ENCODE measurements at places on chromosomes 11 and 22.
A peak's percentile ranks its signal among the peaks of the same experiment; 100 is the strongest.

DNA sequence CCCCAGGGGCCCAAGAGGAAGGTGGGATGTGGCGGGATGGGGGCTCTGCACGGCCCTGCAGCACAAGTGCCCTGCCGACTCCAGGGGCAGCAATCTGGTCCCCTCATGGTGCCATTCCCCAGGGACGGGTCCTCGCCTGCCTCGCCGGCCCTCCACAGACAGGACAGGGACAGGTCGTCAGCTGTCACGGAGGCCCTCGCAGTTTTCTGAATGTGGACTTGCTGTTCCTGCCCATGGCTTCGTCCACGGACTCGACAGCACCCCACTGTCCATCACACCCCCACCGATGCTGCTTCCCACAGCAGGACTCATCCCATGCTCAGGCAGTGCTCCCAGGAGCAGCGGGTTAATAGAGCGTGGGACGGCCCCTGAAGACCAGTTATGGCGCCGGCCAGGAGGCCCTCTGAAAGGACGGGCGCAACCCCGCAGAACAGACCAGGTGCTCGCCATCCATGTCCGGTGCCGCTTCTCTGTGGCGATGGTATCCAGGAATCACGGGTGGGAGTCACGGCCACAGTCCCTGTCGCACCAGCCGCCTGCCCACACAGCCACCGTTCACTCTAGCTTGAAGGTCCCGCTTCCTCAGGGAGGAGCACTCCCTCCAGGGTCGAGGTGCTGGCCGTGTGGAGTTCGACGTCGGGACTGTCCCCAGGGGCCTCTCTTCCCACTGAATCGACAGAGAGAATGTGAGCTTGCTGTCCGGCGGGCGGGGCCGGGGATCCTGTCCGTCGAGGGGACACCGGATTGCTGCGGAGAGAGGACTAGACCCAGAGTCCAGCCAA lies 18.5 kb upstream of the MUC2 start:
- H3K27me3 ChIP-seq: peaks cover 40% of the 10 kb centered on the region
- DNase-seq: peak; percentile 5
- H3K36me3 ChIP-seq: no peaks in the 10 kb centered on the region
- H3K4me3 ChIP-seq: no peak overlapping the region

DNA sequence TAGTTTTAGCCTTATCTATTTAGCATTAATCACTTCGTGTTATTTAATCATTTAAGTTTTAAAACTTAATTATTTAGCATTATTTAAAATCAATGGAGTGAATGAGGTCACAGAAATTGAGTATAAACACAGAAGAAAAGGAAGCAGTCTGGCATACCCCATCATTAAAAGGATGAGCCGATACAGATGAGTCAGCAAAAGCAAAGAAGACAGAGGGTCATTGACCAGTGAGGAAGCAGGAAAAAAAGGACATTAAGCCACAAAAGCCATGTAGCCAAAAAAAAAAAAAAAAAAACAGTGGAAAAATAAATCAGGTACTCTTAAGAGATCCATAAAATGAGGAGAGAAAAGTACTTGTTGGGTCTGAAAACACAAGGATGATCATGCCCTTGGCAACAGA lies 71.5 kb downstream of the TYR start:
- H3K36me3 ChIP-seq: no peaks in the 10 kb centered on the region
- no peak for DNase-seq
- H3K4me3 ChIP-seq: no peak overlapping the region
- H3K4me1 ChIP-seq: no peaks in the 10 kb centered on the region
- H3K27me3 ChIP-seq: no peaks in the 10 kb centered on the region

DNA sequence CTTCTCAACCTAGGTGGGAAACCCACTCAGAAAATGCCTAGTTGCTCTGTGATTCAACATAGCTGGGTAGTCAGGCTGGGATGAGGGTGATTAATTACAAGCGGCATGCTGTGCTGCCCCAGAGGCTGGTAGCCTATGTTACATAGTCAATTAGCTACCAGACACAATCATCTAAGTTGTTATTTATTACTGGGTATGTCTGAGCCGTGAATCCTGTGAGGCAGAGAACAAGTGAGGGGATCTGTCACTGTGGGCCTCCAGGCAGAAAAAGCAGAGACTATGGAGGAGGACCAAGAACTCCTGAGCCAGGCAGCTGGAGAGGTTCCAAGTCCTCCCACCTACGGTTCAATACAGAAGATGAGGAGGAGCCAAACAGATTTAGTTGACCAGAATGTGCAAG lies 186.6 kb upstream of the BDNF start:
- H3K27ac ChIP-seq: no peak overlapping the region
- DNase-seq: no peak
- no peaks in the 10 kb centered on the region for H3K27me3 ChIP-seq
- H3K36me3 ChIP-seq: no peaks in the 10 kb centered on the region
- H3K4me3 ChIP-seq: no peak overlapping the region
- no peaks in the 10 kb centered on the region for H3K4me1 ChIP-seq

DNA sequence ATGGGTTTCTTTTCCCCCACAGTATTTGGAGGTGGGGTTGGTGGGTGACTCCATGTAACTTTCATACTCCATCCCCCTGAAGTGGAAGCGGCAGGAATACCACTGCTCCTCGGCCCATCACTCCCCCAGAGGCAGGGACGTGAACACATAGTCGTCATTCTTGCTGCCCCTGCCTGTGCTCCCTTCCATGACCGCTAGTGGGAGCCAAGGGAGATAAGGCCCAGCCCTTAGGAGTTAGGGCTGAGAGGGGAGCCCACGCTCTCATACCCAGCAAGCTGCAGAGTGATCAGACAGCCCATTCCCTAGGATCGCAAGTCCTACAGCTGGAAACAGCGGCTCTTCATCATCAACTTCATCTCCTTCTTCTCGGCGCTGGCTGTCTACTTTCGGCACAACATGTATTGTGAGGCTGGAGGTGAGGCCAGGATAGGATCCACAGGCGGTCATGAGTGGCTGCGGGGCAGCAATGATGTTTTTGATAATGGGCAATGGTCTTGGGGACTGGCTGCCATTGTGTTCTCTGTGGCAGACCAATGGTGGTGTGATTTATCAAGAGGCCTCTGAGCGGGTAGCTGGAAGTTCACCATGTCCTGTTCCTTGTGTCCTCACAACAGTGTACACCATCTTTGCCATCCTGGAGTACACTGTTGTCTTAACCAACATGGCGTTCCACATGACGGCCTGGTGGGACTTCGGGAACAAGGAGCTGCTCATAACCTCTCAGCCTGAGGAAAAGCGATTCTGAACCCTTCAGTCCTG lies 15.9 kb downstream of the RHOG start:
- no peaks in the 10 kb centered on the region for H3K4me1 ChIP-seq
- peaks cover 49% of the 10 kb centered on the region for H3K36me3 ChIP-seq
- no peak overlapping the region for H3K27ac ChIP-seq
- H3K4me3 ChIP-seq: no peak overlapping the region

DNA sequence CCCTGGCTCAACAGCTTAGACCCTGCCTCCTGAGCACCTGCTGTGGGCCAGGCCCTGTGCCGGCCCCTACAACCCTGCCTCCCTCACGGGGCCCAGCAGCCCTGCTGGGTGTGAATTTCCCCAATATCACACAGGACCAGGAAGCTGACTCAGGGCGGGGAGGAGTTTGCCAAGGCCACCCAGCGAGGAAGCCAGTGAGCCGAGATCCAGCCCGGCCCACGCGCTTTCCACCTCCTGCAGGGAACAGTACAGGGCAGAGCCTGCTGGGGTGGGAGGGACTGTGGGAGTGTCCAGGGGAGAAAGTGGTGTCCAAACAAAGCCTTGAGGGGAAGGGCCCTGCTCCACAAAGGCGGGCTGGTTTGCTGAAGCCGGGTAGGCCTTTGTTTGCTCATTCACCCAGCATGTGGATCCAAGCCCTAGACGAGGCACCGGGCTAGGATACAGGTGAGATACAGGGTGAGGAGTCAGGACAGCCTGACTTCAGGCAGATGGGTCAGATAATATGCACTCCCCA lies 26.8 kb downstream of the RPL3 start:
- H3K4me1 ChIP-seq: peaks cover 42% of the 10 kb centered on the region
- peak overlapping the region; percentile 41 for H3K27ac ChIP-seq
- H3K36me3 ChIP-seq: no peaks in the 10 kb centered on the region
- H3K27me3 ChIP-seq: no peaks in the 10 kb centered on the region
- no peak overlapping the region for H3K4me3 ChIP-seq

- DNase-seq: no peak
- H3K4me3 ChIP-seq: no peak overlapping the region
- H3K27ac ChIP-seq: no peak overlapping the region
Observed at GRCh38 chr11:47599902-47600301, 5.7 kb upstream of the C1QTNF4 start.

- no peak for DNase-seq
- peaks cover 21% of the 10 kb centered on the region for H3K4me1 ChIP-seq
- no peaks in the 10 kb centered on the region for H3K36me3 ChIP-seq
- peak overlapping the region; percentile 92 for H3K27ac ChIP-seq
- peak overlapping the region; percentile 21 for H3K4me3 ChIP-seq
Observed at GRCh38 chr11:2304506-2305139, 2.8 kb downstream of the TSPAN32 start.

GRCh38 chr11:37322333-37323194 lies 724.5 kb upstream of the RAG2 start:
- no peak overlapping the region for H3K4me3 ChIP-seq
- no peaks in the 10 kb centered on the region for H3K27me3 ChIP-seq
- no peak overlapping the region for H3K27ac ChIP-seq
- H3K4me1 ChIP-seq: no peaks in the 10 kb centered on the region
- no peaks in the 10 kb centered on the region for H3K36me3 ChIP-seq
- DNase-seq: no peak

DNA sequence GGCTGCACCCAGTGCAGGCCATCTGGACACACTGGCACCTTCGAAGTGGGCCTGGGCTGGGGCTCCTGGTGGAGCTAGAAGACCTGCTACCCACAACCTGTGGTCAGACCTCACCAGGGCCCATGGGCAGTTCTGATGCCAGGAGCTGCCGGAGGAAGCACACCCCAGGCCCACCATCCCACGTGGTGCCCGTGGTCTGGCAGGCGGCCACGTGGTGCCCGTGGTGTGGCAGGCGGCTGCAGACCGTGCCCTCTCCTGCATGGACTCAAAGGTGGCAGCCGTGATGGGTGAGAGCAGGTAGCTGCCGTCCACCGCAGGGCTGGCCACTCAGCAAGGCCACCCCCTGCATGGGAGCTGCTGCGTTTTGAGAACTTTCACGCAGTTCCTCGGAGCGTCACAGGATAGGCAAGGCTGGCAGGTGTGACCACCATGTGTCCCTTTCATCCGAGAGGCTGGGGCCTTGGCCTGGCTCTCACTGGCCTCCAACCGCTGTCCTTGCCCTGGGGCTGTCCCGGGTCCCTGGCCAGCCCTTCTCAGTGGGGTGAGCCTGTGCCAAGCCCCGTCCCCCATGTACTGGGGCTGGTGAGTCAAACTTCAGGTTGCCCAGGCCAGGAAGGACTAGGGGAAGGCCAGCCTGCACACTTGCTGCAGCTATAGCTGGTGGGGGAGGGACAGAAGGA lies 3.9 kb upstream of the IL17REL start:
- no peak overlapping the region for H3K27ac ChIP-seq
- H3K4me1 ChIP-seq: peaks cover 8% of the 10 kb centered on the region
- H3K36me3 ChIP-seq: no peaks in the 10 kb centered on the region
- H3K4me3 ChIP-seq: no peak overlapping the region
- H3K27me3 ChIP-seq: peaks cover 72% of the 10 kb centered on the region

- DNase-seq: no peak
- no peak overlapping the region for H3K4me3 ChIP-seq
- H3K27ac ChIP-seq: no peak overlapping the region
- H3K36me3 ChIP-seq: no peaks in the 10 kb centered on the region
Observed at GRCh38 chr22:34879001-34879400, 187.0 kb upstream of the ISX start.

DNA sequence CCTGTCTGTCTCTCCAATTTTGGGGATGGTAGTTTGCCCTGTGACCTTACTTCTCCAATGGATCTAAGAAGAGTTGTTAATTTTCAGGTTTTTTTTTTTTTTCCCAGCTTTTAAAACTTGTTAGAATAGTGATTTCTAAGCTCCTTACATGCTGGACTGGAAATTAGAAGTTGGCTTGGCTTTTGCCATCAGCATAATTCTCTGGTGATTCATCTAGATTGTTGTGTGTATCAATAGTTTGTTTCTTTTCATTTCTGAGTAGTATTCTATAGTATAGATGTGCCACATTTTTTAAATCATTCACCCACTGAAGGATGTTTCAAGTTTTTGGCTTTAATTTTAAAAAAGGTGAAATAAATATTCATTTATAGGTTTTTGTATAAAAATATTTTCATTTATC lies 51.4 kb downstream of the ADAMTS15 start:
- no peaks in the 10 kb centered on the region for H3K4me1 ChIP-seq
- no peak overlapping the region for H3K4me3 ChIP-seq
- DNase-seq: no peak

DNA sequence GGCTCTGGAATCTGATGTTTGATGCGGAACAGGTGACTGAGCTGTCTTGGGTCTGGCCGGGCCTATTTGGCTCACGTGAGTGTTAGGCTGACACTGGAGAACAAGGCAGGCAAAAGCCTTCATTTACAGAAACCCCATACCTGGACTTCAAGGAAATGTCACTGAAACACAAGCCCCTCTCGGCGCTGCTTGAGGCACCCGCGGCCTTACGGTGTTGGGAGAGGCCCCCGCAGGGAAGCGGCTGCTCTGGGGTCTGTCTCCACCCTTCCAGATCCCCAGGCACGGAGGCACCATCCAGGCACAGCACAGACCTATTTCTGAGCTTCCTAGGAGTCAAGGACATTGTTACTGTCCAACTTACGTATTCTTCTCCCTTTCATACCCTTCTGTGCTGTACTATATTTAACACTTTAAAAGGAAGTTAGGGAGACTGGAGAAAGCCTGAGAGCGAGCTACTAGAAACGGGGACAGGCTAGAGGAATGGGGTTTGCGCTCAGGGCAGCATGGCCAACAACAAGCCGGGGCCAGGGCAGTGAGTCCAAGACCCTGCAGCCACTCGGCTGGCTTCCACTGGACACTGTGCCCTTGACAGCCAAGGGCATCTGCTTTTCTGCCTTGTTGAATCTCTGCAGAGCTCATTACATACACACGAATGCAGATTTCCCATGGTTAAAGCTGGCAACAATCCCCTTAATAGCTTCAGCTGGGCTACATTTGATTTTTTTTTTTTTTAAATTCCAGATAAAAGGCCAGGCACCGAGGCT lies 23.8 kb downstream of the DRD4 start:
- no peak for DNase-seq
- H3K4me3 ChIP-seq: no peak overlapping the region
- H3K4me1 ChIP-seq: peaks cover 8% of the 10 kb centered on the region
- no peak overlapping the region for H3K27ac ChIP-seq

DNA sequence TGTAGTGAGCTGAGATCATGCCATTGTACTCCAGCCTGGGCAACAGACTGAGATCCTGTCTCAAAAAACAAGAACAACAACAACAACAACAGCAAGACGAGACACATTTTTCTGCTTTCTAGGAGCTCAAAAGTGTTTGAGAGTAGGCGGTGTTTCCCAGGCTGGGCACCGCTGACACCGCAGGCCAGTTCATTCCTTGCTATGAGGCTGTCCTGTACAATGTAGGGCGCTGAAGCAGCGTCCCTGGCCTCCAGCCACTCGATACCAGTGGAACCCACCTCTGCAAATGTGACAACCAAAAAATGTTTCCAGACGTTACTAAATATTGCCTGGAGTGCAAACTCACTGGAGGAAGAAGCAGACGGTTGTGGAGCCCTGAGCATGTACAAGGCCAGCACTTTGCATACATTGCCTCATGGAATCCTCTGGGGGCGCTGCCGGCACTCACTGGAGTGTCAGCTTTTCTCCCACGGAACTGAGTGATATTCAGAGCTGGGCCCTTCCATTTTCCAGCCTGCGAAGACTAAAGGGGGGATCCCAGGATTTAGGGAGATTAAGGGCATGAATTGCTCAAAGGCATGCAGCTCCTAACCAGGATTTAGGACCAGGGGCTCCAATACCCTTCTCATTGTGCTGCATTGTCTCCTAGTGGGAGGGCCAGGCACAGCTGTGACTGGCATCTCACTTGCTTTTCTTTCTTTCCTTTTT lies 5.8 kb upstream of the MIEF1 start:
- peak; percentile 71 for DNase-seq
- H3K36me3 ChIP-seq: no peaks in the 10 kb centered on the region
- peaks cover 27% of the 10 kb centered on the region for H3K4me1 ChIP-seq
- H3K4me3 ChIP-seq: no peak overlapping the region
- H3K27me3 ChIP-seq: no peaks in the 10 kb centered on the region
